ENCODE measurements at places on chromosomes 11 and 22.

DNA sequence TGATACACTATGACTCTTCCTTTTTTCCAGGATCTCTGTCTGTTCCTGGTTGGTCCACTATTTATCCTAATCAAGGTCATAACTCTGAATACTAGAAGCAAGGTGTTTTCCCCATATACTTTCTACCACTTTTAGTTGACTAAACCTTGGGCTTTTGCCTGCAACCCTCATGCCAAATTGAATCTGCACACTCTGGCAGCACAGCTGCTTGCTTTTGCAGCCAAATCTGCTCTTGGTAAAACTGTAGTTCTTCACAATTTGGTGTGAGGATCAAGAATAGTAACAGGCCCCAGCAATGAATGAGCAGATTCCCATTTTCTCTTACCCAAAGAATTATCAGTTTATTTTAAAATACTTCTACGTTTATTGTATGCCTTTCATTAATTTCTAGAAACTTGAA is 586.5 kb upstream of the CNTN5 start:
- DNase-seq = no peak

DNA sequence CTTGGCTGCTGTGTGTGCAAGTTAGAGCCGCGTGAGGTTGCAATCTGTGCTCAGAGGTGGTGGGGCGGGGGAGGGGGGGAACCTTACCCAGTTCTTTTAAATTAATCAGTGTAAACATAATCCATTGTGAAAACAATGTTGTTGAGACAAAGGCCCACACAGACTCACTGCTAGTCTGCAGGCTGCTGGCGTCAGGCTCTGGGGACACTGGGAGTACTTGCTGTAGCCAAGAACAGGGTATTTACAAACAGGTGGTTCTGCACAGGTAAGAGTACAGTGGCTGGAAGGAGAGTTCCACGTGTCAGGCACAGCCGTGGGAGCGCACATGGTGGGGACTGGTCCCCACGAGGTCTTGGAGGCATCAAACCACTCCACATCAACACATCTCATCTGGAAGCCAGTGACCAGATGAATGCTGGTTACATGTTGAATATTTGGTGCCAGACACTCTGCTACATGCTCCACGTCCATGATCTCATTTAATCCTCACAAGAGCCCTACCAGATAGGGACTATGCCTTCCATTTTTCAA is 27.4 kb downstream of the SCUBE1 start:
- DNase-seq = no peak

DNA sequence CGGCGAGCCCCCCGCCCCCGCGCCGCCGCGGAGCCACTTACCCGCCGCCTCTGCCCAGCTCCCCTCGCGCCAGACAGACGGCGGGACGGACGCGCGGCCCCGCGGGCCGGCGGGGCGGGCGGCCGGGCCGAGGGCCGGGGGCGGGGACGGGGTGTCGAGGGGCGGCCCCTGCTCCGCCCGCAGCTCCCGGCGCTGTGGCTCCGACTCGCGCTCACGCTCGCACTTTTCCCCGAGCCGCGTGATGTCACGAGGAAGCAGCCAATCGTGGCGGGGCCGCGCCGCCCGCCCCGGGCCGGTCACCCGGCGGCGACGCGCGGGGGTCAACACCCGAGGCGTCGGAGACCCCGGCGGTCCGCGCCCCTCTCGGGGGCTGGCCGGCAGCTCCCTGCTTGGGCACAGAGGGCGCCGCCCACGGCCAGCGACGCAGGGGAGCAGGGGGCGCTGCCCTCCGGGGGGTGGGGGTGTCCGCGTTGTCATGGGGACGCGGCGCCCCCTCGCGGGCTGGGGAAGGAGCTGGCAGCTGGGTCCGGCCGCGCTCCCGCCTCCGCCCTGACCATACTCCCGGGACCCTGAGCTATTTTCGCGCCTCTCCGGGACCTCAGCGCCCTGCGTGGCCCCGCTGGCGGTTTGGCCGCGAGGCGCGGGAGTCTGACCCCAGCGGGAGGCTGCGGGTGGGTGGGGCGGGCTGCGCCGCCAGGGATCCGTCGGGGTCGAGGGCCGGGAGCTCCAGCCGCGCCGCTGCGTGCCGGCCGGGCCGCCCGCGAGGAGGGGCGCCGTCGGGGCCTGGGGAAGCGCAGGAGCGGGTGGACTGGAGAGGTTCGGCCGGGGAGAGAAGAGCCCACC is at the start of gene CHRM4:
Gene CHRM4 (minus strand): TSS at position 199 of the 843 bp plus-strand sequence. CDS start 5,219 bp downstream, outside the sequence.
- no peak for DNase-seq

DNA sequence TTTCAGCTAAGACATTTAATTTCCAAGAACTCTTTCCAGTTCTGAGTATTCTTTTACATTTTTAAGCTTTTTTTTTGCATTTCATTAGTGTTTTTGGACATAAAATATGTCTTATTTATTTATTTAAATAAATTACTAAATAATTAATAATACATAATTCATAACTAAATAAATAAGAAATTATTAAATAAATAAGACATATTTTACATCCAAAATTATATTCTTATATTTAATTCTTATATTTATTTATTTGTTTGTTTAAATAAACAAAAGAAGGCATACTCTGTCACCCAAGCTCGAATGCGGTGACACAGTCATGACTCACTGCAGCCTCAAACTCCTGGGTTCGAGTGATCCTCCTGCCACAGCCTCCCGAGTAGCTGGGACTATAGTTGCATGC is 3.1 kb upstream of the MMP27 start:
- DNase-seq = no peak

Measured in CD4-positive, alpha-beta T cell treated with Interleukin-15 for 1 hour (primary cell).